Nucleus accumbens (tissue), 56 donors: ENCODE measurements at places on chromosomes 5 and 9.

DNA sequence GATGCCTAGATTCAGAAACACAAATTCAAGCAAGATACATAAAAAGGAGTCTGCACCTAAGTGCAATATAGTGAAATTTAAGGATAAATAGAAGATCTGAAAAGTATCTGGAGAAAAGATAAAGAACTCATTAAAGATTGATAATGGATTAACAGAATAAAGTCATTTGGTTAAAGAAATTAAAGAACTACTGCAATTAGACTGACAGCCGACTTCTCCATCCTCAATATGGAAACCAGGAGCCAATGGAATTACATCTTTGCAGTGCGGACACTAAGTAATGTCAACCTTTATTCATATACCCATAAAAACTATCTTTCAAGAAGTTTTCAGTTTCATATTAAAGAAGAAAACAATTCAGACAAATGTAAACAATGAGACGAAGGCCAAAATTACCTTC, 81.0 kb downstream of the MRPL36 start:
- no peak for DNase-seq

DNA sequence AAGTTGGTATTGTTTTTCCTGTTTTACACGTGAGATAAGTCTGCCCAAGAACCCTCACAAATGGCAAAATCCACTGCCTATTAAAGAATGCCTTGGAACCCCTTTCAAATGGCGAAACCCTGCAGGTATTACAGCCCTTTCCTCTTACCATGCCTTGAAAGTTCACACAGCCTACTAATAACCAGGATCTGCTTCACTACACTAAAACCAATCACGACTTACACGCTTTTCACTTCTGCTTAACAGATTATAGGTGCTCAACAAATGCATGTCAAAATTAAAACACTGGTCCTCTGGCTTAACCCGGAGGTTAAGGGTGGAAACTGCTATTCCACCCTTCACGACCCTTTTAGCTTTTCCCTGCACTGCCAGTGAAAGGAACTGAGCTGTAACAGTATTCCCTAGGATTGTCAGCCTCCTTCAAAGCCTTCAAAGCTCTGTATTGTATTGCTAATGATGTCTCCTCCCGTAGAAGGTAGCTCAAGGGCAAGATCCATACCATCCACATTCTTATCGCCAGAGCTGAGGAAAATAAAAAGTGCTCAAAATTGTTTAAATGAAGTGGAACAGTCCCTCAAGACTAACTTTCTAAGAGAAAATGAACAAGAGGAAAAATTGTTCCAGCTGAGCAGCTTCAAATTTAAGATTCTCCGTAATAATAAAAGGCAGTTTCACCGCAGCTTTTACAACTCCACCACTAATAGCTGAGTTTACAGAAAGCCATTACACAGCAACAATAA, 997 bp downstream of the AUH start:
- DNase-seq = no peak

DNA sequence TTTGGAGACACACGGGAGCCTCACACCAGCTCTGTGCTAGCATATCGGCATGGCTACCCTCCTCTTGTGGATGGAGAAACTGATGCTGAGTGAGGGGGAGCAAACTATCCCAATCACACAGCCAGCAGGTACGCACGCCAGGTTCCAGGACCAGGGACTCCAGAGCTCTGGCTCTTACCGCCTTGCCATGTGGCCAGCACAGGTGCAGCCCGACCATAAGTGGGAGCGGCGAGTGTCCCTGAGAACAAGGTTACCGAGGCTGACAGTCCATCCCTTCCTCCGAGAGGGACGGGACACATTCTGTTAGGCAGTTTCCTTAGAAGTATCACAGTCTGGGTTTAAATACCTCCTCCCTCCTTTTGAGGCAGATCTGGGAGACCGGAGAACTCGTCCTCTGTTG, 86.0 kb downstream of the PAX5 start:
- DNase-seq = no peak

GRCh38 chr5:135038205-135038812, 4.3 kb upstream of the PITX1 start:
- DNase-seq = no peak

DNA sequence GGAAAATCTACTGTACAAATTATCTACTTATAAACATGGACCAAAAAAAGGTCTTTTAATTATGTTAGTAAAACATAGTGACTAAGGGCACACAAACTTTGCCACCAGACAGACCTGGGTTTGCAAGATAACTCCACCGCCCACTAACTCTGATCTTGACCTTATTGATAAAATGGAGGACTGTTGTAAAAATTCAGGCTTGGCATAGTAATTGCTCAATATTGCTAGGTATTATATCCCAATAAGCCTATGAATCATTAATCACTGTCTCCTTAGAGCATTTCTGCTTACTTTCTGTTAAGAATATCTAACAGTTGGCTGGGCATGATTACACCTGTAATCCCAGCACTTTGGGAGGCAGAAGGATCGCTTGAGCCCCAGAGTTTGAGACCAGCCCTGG, 3.8 kb downstream of the C9orf40 start:
- no peak for DNase-seq

GRCh38 chr5:109877670-109878045, 187.9 kb downstream of the MAN2A1 start:
- DNase-seq = no peak

DNA sequence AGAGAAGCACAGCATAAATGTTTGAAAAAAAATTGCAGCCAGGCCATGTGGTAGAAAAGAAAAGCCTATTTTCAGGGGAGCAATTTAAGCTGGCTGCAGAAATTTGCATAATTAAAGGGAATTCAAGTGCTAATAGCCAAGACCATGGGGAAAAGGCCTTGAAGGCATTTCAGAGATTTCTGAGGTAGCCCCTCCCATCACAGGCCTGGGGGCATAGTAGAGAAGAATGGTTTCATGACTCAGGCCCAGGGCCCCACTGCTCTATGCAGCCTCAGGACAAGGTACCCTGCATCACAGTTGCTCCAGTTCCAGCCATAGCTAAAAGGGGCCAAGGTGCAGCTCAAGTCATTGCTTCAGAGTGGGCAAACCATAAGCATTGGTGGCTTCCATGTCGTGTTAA, 1416.0 kb downstream of the EFNA5 start:
- DNase-seq = no peak

DNA sequence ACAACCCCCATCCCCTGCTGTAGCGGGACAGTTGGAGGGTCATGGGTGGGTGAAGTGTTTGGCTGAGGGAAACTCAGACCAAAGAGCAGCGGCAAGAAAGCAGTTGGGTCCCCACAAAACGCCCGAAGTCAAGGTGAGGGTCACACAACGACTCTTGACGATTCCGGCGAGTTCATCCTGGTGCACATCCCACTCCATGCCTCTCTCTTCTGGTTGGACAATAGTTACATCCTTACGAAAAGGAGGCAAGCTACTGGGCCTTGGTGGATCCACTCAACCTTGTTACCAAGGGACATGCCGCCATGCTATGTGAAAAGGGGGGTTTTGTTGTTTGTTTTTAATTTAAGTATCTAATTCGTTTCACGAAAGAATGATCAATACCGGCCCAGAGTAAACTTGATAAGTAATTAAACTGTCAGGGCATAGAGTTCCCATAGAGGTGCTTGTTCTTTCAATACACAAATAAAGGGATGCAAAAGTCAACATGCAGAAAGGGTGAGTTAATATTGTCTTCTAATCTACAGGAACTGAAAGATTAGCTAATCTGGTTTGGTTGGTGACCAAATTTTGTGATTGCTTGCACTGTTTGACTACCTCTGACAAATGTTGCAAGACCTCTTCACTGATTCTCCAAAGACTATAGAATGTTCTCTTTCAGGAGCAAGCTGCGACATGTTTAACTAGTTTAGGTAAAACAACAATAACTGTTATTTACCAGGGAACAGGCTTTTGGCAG, 732 bp upstream of the SMIM15 start:
- DNase-seq = no peak

GRCh38 chr9:121692606-121693387, 41.4 kb downstream of the DAB2IP start:
- DNase-seq = no peak

- DNase-seq = no peak
These were observed 1.0 kb downstream of the NUDCD2 start for GRCh38 chr5:163458778-163459385.

DNA sequence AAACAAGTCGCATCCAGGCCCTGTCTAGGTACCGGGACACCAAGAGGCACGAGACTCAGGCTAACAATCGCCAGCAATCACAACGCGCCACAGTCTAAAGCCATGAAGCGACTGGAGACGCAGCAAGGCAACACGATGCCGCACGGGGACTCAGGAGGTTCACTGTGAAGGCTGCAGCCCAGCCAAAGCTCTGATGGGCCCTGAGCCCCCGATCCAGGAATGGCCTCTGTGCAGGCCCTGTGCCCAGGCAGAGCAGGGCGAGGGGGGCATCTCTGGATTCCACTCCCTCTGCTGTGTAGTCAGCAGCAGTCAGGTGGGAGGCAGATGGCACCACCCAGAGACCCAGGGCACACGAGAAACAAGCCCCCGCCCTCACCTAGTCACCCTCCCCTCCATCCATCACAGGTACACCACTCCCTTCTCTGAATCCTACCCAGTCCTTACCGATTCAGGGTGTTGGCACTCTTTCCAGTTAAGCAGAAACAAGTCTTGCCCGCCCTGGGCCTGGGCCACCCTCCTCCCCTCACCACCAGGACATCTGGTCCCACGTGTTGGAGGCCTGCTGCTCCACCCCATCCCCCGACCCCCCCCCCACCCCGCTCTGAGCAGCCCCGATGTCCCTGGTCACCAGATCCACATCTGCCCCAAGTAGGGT, 1.1 kb downstream of the RALGDS start:
- peak; percentile 60 for DNase-seq
